ENCODE measurements at places on chromosomes 2 and 18.
A peak's percentile ranks its signal among the peaks of the same experiment; 100 is the strongest.

DNA sequence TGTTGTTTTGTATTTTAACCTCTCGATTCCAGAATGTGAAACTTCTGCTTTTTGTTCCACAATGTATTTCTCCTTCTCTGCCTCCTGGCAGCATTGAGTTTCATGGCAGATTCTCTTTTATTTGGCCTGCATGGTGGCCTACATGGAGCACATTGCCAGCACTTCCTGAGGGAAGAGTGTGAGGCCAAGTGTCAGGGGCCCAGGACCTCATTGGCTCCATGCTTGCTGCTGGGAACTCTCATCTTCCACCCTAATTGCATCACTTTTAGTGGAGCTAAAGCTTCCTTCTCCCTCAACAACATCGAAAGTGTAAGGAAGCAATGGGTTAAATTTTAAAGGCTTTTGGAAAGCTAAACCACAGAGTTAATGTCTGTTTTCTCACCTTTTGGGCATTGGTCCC lies 9.5 kb downstream of the TRIB2 start:
- no peak for DNase-seq

DNA sequence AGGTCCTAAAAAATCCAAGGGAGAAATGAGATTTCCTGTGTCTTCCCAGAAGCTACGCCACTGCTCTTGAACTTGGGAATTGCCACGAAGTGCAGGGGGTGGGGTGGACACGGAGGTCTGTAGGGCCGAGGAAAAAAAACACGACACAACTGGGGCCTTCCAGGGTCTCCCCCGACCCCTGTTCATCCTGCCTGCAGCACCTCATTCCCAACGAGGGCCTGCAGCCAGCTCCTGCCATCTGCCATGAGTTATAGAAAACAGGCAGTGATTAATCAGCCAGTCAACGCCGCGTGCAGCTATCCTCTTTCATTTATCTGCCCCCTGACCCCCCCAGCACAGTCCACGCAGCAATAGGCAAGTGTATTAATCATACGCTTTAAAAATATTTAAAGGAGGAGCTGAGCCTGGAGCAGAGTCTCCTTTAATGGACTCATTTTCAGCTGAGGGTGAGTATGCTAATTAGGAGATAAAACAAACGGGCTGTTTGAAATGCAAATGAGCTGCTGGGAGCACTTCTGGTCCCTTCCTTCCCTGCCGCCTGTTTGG lies 209.9 kb downstream of the TFCP2L1 start:
- DNase-seq = no peak

GRCh38 chr18:73007195-73007914 lies 139.6 kb upstream of the NETO1 start:
- DNase-seq = no peak

DNA sequence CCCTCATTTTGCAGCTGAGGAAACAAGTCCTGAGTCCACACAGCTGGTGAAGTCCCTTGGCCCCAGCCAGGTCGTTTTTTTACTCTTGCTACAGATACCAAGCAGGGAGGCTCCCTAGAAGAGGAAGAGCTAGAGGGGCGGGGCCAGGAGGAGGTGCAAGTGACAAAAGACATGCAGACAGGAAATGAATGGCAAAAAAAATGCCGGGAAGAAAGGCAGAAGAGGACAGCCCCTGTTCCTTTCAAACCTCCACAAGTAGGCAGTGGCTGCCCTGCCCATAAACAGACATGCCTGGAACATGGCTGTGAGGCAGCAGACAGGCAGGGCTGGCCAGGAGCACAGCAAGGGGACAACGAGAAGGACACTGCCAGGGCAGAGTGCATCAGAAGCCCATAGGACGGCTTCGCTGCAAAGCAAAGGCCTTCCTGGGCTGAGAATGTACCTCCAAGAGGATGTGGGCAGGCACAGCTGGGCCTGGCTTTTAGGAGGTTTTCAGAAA lies 108.7 kb downstream of the ZBTB7C start:
- no peak for DNase-seq

GRCh38 chr18:7417727-7418126 lies 149.4 kb upstream of the PTPRM start:
- no peak for DNase-seq

- peak; percentile 68 for DNase-seq
Observed at GRCh38 chr18:13464432-13465123, 246.0 kb downstream of the LDLRAD4 start.

- no peak for DNase-seq
Observed at GRCh38 chr2:235024931-235025773, 73.3 kb downstream of the SH3BP4 start.
